Stimulated activated CD4-positive, alpha-beta T cell treated with anti-CD3 and anti-CD28 coated beads, Interleukin-1b, Interleukin-23, amount 100 ng/mL, for 4 hours (primary cell): ENCODE measurements at places on chromosomes 13 and 19.

- no peak for DNase-seq
Measured at GRCh38 chr13:42654212-42654611, 80.3 kb downstream of the TNFSF11 start.

GRCh38 chr19:42122691-42123607 lies 9.3 kb downstream of the POU2F2 start:
- peak; percentile 59 for DNase-seq

DNA sequence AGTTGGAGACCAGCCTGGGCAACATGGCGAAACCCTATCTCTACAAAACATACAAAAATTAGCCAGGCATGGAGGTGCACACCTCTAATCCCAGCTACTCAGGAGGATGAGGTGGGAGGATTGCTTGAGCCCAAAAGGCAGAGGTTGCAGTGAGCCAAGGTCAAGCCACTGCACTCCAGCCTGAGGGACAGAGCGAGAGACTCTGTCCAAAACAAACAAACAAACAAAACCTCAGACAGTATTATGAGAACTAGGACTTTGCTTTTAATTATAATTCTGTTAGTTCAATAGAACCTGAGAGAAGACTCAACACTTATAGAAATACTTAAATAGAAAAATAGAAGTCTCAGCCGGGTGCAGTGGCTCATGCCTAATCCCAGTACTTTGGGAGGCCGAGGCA lies 31.1 kb upstream of the TPM4 start:
- no peak for DNase-seq

DNA sequence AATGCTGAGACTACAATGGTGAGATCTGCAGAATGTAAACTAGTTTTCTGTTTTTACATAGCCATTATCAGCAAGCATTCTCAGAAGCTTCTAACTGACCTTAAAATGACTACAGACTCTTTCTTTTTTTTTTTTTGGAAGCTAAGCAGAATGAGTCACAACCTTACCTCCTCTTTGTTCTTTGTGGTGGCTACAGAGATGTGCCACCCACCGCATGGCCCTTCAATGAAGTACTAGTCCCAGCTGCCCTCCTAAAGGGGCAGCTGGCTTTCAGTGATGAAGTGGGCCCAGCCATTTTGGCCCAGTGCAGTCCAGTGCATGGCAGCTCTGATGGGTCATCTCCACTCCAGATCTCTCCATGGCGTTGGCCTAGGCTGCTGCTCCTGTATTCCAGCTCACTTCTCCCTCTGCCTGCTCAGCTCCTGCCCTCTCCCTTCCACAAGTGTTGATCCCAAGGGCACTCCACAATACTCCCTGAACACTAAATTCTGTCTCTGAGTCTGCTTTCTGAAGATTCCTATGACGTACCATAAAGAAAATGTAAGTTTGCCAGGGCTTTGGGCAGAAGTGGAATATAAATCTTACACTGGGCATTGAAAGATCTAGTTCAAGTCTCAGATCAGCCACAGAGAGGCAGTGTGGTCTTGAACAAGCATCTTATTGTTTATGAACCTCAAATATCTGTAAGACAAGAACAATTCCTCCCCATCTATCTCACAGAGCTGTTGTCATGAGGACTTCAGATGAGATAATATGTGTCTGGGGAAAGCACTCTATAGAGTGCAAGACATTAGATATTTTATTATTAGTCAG lies 85.6 kb downstream of the RXFP2 start:
- no peak for DNase-seq

GRCh38 chr13:38900188-38900587 lies 90.4 kb downstream of the STOML3 start:
- DNase-seq, result no peak

- DNase-seq, result no peak
Measured at GRCh38 chr19:11658970-11659369, 61.7 kb downstream of the ZNF627 start.

GRCh38 chr13:28584873-28585381 lies 74.0 kb upstream of the POMP start:
- no peak for DNase-seq

GRCh38 chr13:77719128-77719527 lies 21.6 kb downstream of the SLAIN1 start:
- no peak for DNase-seq

DNA sequence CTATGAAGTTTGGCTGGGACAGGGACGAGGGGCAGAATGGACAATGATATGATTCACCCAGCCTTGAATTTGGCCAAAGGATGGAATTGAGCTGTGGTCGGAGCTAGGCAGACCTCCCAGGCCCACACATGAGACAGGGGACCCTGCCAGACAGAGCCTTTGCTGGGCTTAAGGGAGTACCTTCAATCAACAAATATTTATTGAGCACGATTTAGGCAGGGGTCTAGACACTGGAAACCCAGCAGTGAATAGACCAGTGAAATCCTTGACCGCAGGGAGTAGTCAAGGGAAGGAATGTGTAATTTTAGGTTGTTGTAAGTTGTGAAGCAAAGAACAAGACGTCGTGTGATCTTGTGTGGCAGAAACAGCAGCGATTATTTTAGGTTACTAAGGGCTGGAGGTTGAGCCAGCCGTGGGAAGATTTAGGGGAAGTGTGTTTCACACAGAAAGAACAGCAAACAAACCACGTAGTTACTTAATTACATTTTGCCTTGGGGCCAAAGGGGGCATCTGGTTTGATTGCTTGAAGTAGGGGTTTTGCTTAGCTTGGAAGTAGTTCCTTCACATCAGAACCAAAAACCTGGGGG lies 16.9 kb upstream of the AP1M2 start:
- DNase-seq, result no peak

DNA sequence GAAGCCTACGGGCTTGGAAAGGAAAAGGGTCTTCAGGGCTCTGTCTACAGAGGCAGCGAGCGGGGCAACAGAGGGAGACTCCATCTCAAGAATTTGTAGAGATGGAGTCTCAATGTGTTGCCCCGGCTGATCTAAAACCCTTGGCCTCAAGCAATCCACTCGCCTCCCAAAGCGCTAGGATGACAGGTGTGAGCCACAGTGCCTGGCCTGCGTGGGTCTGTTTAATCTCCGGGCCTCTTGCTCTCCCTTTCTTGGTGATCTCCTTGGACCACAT lies 8.1 kb downstream of the RPS9 start:
- no peak for DNase-seq
